ENCODE measurements at places on chromosomes 7 and 10.

GRCh38 chr7:45015313-45015712, 15.3 kb downstream of the CCM2 start:
- DNase-seq = no peak

DNA sequence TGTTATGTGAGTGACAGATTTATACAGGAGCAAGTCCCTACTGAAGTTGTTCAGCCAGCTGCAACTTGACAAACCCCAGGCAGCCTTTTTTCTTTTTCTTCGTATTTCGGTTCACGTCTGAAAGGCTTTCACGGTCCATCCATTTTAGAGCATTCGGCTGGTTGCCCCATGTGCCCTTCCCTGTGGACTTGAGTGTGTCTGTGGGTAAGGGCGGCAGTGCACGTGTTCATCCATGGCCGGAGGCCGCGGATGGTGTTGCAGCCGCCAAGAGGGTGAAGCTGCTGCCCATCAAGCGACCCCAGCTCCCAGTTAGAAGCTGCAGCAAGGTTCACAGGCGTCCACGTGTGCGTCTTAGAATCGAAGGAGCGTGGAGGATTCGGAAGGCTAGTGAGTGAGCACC, 35.9 kb downstream of the PPP2R2D start:
- DNase-seq = no peak

DNA sequence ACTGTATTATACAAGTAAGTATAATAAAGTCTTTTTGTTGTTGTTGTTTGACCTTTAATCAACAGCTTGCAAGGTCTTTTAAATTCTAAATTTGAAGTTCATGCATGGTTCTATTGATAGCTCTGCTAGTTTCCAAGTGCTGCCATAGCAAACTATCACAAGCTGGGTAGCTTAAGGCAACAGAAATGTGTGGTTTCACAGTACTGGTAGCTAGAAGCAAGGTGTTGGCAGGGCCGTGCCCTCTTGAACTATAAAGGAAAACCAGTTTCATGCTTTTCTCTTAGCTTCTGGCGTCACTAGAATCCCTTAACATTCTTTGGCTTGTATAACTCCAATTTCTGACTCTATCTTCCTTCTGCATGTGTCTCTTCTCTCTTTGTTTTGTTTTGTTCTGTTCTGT, 1021.9 kb upstream of the AUTS2 start:
- no peak for DNase-seq

- peak; percentile 36 for DNase-seq
These were observed 188.5 kb downstream of the TMEM178B start for GRCh38 chr7:141262101-141263090.

DNA sequence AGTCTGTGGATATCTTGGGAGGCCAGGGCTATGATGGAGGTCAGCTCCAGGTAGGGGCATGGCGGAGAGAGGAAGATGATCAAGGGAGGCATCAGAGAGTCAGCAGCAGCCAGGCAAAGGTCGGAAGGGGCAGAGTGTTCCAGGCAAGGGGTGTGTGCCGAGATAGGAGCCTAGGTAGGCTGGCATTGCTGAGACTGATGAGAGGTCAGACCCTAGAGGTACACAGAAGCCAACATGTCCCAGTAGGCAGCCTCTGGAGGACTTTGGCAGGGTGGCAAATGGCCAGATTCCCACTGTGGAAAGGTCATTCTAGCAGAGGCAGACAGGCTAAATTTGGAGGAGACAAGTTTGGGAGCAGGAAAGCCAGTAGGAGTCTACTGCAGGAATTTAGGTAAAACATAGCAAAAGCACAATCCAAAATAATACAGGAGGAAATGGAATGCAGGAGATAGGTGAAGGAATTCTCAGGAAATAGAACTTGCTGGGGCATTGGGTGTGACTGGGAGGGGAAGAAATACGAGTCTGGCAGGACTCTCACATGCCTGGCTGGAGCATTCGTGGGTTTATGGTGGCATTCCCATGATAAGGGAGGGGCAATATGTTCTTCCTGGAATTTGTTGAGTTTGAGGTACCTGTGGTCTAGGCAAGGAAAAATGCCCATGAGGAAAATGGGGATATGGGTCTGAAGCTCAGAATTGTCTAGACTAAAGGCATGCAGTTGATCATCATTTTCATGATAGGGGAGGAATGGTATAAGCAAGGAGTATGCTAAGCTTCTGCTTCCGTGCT, 25.7 kb downstream of the TMEM176A start:
- no peak for DNase-seq

- DNase-seq = no peak
These were observed 175.4 kb downstream of the CHN2 start for GRCh38 chr7:29369909-29370488.
